ENCODE measurements at places on chromosomes 2 and 18.

GRCh38 chr2:172931256-172931894 lies 144.3 kb upstream of the MAP3K20 start:
- no peak for DNase-seq

DNA sequence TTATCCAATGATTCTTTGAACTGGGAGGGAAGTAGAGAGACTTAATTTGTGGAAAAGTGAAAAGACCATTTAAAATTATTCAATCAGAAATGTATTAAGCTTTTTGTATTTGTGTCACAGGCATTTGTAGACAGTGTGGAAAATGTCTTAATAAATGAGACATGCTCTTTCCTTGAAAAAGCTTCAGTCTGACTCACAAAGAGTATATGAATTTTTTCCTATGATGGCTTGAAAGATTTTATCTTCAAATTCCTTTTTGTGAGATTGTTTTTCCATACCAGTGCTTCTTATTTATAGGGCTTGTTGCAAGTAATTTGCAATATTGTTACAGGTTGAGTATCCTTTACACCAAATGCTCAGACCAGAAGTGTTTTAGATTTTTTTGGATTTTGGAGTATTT lies 39.5 kb downstream of the STON1 start:
- no peak for DNase-seq

DNA sequence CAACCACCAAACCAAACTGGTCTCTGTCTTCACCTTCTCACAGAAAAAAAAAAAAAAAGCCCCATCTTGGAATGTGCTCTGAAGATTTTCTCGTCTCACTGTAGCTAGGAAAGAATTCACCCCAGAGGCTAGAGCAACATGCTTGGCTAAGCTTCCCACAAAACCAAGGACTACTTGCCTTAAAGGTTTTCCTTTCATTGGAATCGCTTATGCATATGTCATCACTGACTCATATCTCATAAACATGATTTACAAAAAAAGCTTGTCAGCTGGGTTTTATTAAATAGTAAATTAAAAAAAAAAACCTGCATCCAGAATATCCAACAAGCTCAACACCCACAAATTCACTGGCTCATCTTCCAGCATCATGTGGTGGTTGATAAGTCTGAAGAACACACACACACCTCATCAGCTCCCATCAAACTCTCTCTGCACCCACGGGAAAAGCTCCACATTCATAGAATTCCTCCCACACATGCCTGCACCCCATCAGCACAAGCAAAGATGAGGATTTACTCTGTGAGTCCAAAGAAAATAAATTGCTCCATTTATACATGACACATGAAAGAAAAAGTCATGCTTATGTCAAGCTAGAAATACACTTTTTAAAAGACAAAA lies 182.0 kb upstream of the TRIB2 start:
- no peak for DNase-seq

DNA sequence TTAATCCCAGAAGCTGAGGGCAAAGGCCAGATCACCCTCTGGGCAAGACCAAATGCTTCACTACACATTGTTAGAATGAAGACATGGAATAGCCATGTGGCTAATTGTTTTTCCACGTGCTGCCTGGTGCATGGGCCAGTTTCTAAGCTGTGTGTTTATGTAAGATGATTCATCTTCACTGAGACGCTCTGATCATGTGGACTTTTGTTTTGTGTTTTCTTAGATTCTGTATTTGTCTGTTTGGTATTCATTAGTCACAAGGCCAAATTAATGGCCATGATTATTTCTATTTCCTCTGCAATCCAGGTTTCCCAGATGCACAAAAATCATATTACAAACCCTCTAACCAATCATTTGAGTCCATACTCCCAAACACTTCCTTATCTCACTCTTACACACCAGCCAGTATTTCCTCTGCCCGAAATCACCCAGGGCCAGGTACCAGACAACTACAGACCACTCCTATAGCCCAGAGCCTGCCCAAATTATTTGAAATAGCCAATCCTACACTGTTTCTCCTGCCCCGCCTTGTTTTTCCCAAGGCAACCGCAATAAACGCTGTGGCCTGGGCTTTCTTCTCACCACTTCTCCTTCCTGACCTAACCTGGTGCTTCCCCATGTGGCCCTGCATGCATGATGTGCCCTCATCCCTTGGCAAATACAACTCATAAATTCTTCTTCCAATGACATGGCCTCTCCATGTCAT lies 94.2 kb upstream of the SP3 start:
- DNase-seq: no peak

- no peak for DNase-seq
These were observed 206.9 kb downstream of the ICOS start for GRCh38 chr2:204143216-204144014.

- DNase-seq: no peak
These were observed 75.3 kb upstream of the STPG4 start for GRCh38 chr2:47230418-47230817.

- no peak for DNase-seq
These were observed 72.0 kb downstream of the RIF1 start for GRCh38 chr2:151481744-151482143.
